ENCODE measurements at places on chromosomes 6 and 20. TPM values are rescaled to one million over a fixed set of nuclear protein-coding genes. Genes with fewer than 3 reads are reported as not detected.

- no peak for DNase-seq
Observed at GRCh38 chr20:59814840-59815340, 118.5 kb downstream of the SYCP2 start.

DNA sequence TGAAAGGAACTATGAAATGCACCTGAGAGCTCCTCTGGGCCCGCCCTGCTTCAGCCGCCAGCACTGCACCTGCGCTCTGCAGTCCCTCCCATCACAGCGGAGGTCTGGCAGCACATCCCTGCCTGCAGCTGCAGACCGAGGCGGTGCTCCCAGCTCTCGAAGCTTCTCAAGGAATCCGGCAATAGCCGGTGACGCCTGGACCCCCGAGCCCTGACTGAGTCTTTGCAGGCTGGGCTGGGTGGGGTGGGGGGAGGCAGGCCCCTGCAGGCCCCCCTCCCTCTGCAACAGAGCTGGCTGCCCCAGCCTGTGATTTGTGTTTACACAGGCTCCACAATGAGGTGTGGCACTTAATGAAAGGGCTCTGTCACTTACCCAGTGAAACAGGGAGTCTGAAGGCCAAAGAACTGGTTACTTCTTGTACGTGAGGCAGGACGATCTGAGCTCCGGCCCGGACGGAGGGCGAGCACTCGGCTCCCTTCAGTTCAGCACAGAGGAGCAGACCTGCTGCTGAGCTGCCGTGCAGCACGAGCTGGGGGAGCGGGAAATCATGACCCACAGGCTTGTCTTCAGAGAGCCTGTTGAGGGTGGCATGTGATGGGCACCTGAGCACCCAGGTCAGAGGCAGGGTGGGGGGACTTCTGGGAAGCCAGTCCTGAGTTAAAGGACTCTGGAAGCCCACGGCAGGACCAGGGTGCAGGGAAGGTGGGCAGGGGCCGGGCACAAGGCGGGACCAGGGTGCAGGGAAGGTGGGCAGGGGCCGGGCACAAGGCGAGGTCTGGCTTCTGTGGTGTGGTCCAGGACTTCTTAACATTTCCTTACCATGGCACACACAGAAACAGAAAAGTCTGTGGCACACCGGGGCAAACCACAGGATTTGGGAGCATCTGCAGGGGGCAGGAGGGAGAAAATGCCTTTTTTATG is 192.3 kb upstream of the THBS2 start:
- no peak for DNase-seq

- DNase-seq = no peak
Observed at GRCh38 chr20:58044931-58045555, 183.4 kb downstream of the ANKRD60 start.

GMPR gene
- 2.6 TPM for total RNA-seq

DNA sequence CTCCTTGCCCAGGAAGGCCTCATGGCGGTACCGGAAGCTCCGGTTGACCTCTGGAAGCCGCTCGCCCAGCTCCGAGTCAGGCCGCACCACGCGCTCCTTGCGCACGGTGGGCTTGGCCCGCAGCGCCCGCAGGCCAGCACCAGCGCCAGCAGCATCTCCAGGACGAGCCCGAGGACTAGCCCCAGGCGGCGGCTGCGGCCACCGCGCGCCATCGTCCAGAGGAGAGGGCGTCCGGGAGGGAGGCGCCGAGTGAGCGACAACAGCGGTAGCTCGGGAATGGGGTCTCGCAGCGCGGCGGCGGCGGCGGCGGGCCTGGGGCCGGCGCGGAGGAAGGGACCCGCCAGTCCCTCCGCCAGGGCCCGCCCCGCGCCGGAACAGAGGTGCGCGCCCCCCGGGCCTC is 27.6 kb upstream of the CGA start:
- DNase-seq = no peak

DNA sequence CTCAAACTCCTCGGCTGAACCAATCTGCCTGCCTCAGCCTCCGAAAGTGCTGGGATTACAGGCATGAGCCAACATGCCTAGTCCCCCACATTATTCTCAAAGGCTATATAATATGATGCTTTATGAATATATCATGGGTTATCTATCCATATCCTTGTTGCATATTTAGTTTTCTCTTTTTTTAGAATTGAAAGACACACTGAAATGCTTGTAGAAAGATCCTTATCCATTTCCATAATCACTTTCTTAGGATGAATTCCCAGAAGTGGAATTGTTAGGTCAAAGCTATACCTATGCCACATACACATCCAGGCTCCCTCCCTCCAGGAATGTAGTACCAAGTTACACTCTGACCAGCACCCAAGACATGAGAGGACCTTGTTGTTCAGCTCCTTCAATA is 2.5 kb upstream of the ARFGEF3 start:
- no peak for DNase-seq

PARD6B gene
- total RNA-seq = 4.1 TPM

GPSM3 gene
- total RNA-seq = 71.3 TPM

FABP7 gene
- not detected for total RNA-seq

MED23 gene
- 20.8 TPM for total RNA-seq

GRCh38 chr6:97092673-97093305 is 168.3 kb downstream of the KLHL32 start:
- no peak for DNase-seq

DNA sequence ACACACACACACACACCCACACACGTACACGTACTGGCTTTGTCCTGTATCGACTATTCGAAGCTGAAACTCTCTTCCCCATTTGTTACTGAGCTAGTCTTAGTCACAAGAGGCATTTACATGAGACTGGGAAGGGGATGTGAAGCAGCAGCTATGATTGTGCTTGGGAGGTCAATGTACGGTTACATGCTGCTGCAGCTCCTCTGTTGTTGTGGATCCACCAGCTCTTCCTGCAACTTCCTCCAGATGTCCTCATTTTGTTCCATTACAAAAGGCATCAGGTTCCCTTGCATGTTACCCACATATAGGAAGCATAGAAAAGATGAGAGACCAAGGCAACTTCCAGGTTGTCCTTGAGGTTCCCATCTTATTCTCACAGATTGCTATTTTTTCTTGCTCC is 612.4 kb upstream of the IMPG1 start:
- no peak for DNase-seq

- peak; percentile 59 for DNase-seq
Observed at GRCh38 chr6:33578588-33579011, 1.5 kb downstream of the BAK1 start.

RNF182 gene
- not detected for total RNA-seq

MYB gene
- total RNA-seq = 37.2 TPM

TMEM14C gene
- 67.0 TPM for total RNA-seq

GRCh38 chr6:25179051-25179778 is 100.0 kb upstream of the CARMIL1 start:
- DNase-seq = no peak

GRCh38 chr20:57205606-57206219 is 60.7 kb downstream of the BMP7 start:
- DNase-seq = no peak

NMBR gene
- not detected for total RNA-seq

- no peak for DNase-seq
Observed at GRCh38 chr20:19807191-19807945, 49.3 kb downstream of the RIN2 start.

CDSN gene
- total RNA-seq = not detected

DNA sequence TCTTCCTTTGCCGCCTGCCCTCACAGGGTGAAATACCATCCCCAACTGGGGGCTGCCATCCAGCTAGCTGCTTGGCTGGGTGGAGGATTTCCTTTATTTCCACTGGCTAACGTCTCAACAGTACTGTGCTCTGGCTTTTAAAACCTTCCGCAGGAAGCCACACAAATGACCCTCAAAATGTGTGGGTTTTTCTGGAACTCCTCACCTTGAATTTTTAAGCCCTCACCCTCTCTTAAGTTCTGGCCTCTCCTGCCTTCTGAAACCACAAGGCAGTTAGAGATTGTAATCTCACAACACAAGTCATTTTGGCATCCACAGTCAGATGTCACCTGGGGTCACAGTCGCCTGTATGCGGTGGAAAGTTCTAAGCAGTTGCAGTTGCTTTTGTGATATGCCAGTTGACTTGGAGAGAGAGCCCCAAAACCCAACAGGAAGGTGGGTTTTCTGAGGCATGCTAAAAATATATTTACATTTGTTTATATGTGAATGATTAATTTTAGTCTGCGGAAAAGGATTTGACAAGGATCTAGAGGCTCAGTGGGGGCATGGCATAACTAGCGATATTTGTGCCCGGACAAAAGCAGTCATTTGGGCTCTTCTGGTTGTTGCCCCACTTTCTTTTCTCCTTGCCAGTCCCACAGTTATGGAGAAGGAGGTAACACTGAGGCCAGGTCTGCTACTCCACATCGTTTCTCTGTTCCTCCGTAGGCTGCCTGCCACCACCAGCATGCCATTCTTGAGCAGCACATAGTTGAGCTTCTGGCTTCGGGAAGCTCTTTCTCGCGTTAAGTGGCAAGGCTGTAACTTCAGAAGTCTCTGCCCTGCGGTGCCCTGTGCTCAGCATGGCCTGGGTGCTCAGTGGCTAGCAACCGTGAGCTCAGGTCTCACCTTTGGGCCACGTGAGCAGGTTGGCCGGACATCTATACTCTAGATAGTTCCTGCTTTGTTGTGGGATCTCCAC is 335.3 kb downstream of the CD83 start:
- DNase-seq = peak; percentile 66

GRCh38 chr6:169241688-169242350 is 11.8 kb downstream of the THBS2 start:
- no peak for DNase-seq

DNA sequence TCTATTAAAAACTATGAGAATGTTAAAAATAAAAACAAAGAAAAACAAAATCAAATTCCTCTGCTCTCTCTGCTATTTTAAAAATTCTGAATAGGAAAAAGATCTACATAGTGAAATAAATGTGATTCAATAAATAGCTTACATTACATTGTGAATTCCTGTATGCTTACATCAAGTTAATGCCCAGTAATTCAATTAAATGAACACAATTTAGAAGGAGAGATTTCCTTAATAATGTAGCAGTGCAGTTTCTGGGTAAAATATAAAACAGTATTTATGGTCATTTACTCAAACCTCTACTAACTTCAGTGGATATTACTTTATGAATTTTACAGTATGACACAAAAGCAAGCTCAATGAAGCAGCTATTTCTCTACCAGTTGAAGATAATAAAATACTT is 594.6 kb downstream of the EYS start:
- no peak for DNase-seq

ZFP57 gene
- 10.6 TPM for total RNA-seq

- no peak for DNase-seq
Observed at GRCh38 chr6:88616380-88616779, 347.0 kb downstream of the RNGTT start.

DNA sequence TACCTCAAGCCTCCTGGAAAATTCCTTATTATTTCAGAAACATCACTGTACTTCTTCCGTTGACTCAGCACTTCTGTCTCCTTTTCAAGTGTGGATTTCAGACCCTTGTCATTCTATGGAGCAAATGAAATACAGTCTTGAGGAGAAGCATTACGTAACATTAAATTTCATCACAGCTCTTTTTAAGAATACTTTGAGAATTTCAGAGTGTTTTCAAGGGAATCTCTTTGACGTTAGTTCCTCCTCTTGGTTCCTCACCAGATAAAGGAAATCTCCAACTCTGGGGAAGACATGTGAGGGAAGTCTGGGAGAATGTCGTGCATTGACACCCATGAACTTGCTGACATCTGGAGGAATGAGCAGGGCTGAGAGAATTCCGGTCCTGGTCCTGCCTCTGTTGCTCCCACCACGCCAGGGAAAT is 32.3 kb downstream of the UST start:
- DNase-seq = no peak

- no peak for DNase-seq
Observed at GRCh38 chr6:10558565-10558964, 37.4 kb downstream of the GCNT2 start.

KCNK16 gene
- total RNA-seq = not detected

DNA sequence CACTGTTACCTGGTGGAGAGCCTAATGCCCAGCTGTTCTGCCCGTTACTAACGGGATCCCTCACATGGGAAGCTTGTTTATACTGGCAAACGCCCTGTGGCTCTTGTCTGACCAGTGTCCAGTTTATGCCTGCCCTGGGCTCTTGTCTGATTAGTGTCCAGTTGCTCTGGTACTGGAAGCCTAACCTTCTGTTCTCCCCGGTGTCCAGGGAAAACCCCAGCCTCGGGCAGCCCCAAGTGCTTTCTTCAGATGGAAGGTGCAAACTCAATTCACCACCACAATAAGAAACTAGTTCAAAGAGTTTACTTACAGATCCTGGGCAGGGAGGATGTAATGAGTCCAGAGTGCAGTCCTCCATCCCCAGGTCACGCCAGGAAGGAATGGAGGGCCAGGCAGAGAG is 148.4 kb downstream of the TBXT start:
- DNase-seq = no peak

MACROD2 gene
- 0.12 TPM for total RNA-seq

GRCh38 chr6:143125455-143125854 is 64.8 kb downstream of the AIG1 start:
- DNase-seq = no peak

B3GAT2 gene
- total RNA-seq = 0.06 TPM

DNA sequence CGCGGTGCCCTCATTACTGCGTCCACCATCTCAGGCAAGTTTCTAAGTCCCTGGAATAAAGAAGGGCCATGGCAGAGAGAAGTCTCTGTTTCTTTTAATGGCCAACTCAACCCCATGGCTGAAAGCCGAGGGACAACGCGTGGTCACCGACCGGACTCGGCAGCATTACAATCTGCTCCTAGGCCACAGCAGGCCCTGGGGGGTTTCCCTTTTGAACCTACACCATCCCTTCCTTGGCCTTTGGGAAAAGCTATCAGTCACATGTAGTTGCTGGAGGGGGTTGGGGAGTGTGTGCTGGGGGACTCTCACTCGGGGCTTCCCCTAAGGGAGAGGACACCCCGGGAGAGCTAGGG is 11.1 kb upstream of the FAM83C start:
- no peak for DNase-seq

GRCh38 chr20:42949950-42950349 is 239.8 kb downstream of the PTPRT start:
- DNase-seq = no peak

DEFB112 gene
- not detected for total RNA-seq

GRCh38 chr20:25394276-25394675 is 3.6 kb upstream of the ABHD12 start:
- DNase-seq = no peak

DNA sequence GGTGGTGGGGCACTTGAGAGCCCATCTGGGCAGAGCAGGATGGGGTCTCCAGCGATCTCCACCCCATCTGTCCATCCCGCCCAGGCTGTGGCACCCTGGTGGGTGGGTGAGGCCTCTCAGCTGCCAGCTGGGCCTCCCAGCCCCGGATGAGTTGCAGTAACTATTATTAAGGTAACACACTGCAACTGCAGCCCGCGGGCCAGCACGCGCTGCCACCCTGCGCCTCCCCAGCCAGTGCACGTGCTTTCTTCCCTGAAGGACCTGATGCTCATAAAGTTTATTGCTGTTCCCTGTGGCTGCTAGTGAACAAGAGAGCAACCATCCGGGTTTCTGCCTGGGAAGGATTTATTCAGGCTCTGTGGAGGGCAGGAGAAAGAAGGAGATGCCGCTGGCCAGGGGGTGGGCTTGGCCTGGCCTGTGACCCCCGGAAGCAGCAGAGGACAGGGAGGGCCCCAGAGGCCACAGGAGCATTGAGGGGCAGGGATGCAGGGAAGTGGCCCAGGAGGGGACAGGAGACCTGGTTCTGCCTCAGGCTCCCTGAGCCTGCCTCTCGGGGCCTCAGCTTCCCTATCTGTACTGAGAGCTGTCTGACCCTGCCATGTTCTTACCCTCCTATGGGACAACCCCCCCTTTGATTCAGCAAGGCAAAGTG is 1.7 kb downstream of the IP6K3 start:
- DNase-seq = no peak

Measured in activated naive CD8-positive, alpha-beta T cell treated with anti-CD3 and anti-CD28 coated beads for 36 hours (primary cell).